Cortex of kidney (tissue), 1 donor: ENCODE measurements at places on chromosomes 16 and 17.
A peak's percentile ranks its signal among the peaks of the same experiment; 100 is the strongest.

GRCh38 chr17:50311483-50311882 lies 34.4 kb upstream of the XYLT2 start:
- no peak for DNase-seq

- DNase-seq, result peak; percentile 27
Observed at GRCh38 chr16:67884684-67885083, at the start of gene NRN1L. NRN1L (plus strand) TSS chr16:67884885; CDS start chr16:67884904, 19 bp downstream.

DNA sequence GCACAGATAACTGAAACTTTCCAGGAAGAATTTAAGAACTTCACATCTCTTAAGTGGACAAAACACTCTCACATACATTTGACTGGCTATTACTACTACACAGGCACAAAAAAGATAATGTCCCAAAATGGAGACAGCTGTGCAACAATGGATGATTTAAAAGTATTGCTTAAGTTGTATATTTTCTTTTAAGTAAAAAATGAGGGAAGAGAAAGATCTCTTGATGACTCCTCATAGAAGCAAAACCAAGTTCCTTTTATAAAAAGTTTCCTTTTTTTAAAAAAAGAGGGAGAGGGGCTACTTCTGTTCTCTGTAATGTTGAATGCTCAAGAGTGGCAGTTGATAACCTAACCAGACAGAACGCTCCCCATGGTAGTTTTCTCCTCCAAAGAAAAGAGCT lies 195.5 kb downstream of the ZFHX3 start:
- DNase-seq, result no peak

DNA sequence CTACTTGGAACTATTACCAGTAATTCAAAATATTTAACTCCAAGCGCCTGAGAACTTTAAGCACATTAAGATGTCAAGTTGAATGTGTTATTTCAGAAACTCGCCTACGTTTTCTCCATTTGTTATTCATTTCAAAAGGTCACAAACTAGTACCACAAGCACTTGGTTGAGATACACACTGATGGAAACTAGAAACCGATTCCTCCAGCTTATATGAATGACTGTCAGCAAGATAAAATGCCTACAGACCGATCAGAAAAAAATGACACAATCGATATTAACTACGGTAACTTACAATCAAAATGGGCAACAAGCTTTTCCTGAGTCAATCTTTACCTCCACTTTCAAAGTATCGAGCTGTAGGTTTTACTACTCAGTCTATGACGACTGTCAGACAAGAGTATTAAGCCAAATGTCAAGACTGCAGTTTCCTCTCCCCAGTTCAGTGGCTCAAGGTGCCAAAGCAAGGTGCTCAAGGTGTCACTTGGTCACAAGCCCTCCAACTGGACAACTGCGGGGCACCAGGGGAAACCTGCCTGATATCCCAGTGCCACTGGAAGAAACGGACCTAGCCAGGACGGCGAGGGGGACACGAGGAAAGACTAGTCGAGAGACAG lies 678 bp downstream of the SRP68 start:
- no peak for DNase-seq

GRCh38 chr17:82901856-82902255 lies 62.0 kb upstream of the ZNF750 start:
- no peak for DNase-seq

DNA sequence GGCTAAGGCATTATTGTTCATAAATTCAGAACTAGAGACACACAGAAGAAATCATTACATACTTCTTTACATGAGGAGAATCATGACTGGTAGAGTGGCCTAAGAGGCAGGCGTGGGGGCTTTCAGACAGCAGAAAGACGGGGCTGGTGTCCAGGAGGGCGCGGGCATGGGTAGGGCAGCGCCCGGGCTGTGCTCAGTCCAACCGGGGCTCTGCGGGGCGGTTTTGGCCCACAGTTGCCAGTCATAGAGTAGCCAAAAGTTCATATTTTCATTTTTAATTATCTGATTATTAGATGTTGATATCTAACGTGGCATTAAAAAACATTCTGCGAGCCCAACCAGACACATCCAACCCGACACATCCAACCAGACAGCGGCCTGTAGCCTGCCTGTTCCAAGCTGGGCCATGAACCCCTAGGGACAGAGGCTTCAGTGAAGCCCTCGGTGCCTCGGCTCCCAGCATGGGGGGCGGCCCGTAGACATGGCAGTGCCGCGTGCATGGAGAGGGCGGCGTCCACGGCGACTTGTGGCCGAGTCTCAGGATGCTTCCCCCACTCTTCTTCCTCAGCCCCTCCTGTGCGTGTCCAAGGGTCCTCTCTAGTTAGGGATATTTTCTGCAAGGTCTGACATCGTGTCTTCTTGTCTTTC lies 162.4 kb upstream of the CHMP6 start:
- DNase-seq, result no peak

GRCh38 chr17:66165537-66166123 lies 26.3 kb downstream of the CEP112 start:
- DNase-seq, result no peak

GRCh38 chr17:60577147-60577915 lies 22.7 kb upstream of the PPM1D start:
- no peak for DNase-seq

DNA sequence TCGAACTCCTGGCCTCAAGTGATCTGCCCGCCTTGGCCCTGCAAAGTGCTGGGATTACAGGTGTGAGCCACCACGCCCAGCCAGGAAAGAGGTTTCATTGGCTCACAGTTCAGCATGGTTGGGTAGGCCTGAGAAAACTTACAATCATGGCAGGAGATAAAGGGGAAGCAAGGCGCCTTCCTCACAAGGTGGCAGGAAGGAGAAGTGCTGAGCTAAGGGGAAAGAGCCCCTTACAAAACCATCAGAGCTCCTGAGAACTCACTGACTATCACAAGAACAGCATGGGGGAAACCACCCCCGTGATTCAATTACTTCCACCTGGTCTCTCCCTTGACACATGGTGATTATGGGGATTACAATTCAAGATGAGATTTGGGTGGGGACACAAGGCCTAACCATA lies 411.7 kb upstream of the ZFHX3 start:
- DNase-seq, result no peak

GRCh38 chr16:68093816-68094613 lies 8.8 kb downstream of the NFATC3 start:
- no peak for DNase-seq

DNA sequence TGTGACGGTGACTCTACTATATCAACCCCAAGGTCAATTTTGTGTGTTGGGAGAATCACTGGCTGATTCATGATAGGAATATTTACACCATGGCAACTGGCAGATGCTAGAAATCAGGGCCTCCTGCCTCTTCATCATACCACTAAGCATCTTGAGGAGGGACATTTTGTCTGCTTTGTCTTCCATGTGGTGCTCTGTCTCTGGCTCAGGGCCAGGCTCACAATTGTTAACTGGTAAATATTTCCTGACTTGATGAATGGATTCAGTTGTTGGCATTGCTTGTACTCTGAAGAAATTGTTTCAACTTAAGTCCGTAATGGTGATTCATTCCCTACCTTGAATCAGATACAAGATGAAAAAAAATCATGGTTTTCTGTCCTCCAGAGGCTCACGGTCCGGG lies 292.7 kb downstream of the HAPSTR1 start:
- no peak for DNase-seq

GRCh38 chr16:25707982-25708583 lies 16.3 kb downstream of the HS3ST4 start:
- DNase-seq, result no peak
